H7 (cell line): ENCODE measurements at places on chromosomes 6 and 20. TPM values are rescaled to one million over a fixed set of nuclear protein-coding genes. Genes with fewer than 3 reads are reported as not detected.
A peak's percentile ranks its signal among the peaks of the same experiment; 100 is the strongest.

GRCh38 chr6:14221564-14222279, 104.2 kb downstream of the CD83 start:
- DNase-seq: no peak

Gene C20orf204
- total RNA-seq: 1.1 and 1.6 TPM in 2 replicates

DNA sequence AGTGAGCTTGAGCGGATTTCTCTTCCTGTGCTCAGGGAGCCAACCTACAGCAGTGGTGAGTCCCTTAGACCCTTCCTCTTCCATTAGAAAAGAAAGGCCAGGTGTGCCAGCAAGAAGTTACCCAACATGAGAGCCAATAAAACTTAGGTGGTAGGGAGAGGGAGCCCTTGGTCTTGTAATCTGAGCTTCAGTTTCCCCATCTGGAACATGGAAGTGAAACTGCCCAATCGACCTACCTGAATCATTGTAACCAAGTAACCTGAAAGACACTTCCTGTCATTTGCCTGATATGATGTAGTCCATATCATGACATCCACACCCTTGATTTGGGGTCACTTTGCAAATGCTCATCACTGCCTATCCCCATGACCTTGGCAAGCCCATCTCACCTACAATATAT, 66.4 kb downstream of the MDGA1 start:
- DNase-seq: no peak

DNA sequence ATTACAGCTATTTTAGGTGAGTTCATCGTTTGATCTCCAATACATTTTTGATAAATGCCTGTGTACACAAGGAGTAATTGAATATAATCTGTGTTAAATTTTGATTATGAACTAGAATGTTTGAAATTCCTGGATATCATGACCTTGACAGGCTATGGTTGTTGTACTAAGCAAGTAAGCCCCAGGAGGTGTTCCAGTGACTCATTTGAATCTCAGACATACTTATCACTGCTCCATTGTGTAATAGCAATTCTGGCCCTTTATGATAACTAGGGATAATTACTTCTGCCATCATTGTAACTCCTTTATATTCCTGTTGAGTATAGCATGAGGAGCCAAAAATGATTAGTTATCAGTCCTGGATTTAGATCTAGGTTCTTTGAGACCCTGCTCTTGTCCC, 1424.6 kb upstream of the ADGRB3 start:
- no peak for DNase-seq

DNA sequence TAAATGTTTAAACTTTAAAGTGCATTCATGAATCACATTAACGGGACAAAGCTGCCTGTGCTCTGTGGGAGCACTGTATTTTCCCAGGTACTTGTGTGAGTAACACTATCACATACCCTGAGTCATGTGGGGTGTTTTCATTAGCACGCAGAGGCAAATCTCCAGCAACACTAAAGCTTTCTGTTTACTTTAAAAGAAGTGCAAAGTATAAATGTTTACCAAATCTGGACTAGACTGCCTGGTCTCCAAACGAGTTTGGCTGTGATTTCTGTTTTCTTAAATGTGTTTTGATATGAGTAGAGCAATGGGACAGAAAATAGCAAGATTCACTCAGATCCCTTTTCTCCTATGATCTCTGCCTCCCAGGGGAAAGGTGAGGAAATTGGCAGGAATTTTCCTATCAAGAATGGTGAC, 28.8 kb upstream of the RIPPLY2 start:
- DNase-seq: no peak

GRCh38 chr20:12358006-12358654, 440.4 kb downstream of the BTBD3 start:
- DNase-seq: peak; percentile 5

GRCh38 chr20:5722927-5723326, 27.3 kb upstream of the SHLD1 start:
- DNase-seq: no peak

DNA sequence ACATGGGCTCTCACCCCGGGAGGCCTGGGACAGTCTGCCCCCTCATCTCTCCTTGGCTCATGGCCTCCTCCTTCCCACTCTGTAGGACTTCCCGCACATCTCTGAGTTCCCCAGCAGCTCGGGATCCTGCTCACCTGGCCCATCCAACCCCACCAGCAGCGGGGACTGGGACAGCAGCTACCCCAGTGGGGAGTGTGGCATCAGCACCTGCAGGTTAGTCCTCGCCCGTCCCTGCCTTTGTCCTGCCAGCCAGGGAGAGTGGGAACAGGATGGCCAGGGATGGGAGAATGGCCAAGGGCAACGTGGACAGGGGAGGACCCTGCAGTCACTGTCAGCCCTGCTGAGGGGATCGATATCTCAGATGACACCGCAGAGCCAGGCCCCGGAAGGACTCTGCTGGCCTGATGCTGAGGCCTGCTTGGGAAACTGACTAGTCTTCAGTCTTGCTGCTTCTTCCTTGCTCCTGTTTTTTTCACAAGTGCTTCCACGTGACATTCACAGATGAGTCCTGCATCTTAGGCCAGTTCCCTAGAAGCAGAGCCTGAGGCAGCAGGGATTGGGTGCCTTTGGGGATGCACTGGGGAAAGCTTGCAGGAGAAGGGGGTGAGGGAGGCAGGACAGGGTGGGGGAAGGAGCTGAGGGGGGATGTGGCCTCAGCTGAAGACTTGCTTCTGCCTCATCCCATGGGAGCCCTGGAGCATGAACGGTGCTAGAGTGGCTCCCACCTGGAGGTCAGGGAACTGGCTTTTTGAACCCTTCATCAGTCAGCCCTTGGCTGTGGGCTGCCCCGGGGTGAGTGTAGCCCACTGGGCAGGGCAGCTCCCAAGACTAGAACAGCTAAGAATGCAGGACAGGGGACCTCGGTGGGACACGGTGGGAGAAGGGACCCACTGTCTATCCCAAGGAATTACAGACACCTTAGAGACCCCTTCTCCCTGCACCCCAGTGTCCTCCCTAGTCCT, 120.1 kb downstream of the JPH2 start:
- no peak for DNase-seq

DNA sequence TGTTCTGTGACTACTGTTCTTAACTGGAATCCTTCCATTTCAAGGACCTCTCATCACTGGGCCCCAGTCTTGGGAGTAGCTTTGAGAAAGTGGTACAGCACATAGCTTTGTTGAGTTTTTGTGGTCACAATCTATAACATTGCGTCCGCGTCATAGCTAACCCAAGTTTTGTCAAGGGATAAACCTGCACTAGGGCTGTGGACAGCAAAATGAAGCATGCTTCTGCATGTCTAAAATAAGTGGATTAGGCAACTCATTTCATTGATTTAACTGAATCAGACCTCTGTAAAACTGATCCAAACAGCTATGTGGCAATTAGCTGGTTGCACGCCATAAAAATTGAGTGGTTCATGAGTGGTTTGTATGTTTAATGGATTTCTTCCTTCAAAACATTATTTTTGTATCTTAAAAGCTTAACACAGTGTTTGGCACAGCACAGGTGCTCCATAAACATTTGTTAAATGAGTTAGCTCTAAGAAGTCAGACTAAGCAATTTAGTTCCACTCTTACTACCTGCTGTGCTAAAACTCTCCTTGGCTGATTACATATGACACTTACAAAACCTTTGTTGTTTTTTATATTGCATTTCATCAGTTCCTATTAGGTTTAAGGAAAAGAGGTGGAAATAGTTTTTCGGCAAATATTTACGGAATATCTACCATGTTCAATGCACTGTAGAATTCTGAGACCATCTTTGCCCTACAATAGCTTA, 160.3 kb upstream of the ATXN1 start:
- no peak for DNase-seq

Gene AIF1
- total RNA-seq: 0.48 and 1.4 TPM in 2 replicates

DNA sequence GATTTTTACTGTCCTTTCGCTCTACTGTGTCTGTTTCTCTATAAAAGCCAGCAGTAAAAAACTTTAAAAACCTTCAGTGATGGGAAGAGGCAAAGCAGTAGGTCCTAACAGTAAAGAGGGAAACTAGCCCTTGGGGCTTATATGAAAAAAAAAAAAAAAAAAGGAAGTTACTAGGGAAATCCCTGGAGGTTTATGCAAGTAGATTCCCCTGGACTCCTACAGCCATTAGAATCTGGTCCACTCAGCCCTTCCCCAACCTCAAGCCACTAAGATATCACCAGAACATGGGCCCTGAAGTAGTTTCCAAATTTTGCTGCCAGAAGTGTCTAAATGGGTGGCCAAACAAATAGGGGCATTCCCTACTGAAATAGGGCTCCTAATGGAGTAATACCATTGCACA, 70.5 kb upstream of the HINT3 start:
- no peak for DNase-seq

- DNase-seq: peak; percentile 84
Measured at GRCh38 chr20:23245553-23246181, 104.9 kb upstream of the NXT1 start.

- peak; percentile 83 for DNase-seq
Measured at GRCh38 chr20:34874094-34874654, 1.5 kb upstream of the GGT7 start.

Gene NRSN1
- not detected in 2 replicates for total RNA-seq
